ENCODE measurements at places on chromosomes 12 and 14.

- DNase-seq: no peak
These were observed 60.2 kb upstream of the ATP2B1 start for GRCh38 chr12:89768586-89769482.

DNA sequence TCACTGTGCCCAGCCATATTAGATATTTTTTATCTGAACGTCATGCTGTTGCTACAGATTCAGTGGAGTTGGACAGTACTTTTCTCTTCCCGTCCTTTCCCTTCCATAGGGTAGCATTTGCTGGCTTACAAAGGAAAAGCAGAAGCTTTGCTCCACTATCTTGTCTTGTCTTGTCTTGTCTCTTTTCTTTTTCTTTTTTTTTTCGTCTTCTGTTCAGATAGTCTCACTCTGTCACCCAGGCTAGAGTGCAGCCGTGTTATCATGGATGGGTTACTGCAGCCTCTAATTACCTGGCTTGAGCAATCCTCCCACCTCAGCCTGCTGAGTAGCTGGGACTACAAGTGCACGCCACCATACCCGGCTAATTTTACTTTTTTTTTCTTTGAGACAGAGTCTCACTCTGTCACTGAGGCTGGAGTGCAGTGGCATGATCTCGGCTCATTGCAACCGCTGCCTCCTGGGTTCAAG is 21.1 kb downstream of the OR10G3 start:
- DNase-seq: no peak

- DNase-seq: no peak
These were observed 532.2 kb upstream of the MIS18BP1 start for GRCh38 chr14:45785240-45785639.

- no peak for DNase-seq
These were observed 43.6 kb downstream of the RFLNA start for GRCh38 chr12:124338448-124338847.

GRCh38 chr12:11978726-11979384 is 91.9 kb upstream of the BCL2L14 start:
- DNase-seq: no peak

- DNase-seq: peak; percentile 79
These were observed 67.8 kb upstream of the CAPRIN2 start for GRCh38 chr12:30822385-30823155.

DNA sequence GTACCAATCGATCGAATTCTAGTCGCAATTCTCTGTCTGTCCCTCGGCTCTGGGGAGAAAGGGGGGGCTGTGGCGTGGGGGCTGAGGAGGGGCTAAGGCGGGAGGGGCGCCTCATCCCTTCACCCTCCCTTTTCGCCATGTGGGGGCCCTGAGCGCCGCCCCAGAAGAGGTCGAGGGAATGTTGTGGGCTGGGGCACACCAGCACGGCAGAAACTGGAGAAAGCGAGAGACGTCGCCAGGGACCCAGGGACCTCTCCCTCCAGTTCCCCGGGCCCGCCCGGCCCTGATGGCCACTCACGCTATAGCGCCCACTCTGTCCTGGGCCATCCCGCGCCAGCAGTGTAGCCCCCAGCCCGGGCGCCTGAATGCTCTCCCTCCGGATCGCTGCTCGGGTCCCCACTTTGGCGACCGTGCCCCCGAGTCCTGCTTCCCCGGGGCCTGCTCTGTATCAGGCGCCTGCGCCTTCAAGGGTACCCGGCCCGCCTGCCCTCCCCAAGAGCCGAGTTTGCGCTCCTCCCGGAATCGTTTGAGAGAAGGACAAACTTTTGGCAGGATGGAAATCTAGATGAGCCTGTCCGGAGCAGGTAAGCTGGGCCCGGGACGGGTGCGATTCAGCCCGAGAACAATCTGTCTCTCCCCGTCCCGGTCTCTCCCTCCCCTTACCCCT is 62.6 kb downstream of the SMUG1 start:
- no peak for DNase-seq

GRCh38 chr12:130878193-130879185 is 6.6 kb downstream of the RAN start:
- no peak for DNase-seq

DNA sequence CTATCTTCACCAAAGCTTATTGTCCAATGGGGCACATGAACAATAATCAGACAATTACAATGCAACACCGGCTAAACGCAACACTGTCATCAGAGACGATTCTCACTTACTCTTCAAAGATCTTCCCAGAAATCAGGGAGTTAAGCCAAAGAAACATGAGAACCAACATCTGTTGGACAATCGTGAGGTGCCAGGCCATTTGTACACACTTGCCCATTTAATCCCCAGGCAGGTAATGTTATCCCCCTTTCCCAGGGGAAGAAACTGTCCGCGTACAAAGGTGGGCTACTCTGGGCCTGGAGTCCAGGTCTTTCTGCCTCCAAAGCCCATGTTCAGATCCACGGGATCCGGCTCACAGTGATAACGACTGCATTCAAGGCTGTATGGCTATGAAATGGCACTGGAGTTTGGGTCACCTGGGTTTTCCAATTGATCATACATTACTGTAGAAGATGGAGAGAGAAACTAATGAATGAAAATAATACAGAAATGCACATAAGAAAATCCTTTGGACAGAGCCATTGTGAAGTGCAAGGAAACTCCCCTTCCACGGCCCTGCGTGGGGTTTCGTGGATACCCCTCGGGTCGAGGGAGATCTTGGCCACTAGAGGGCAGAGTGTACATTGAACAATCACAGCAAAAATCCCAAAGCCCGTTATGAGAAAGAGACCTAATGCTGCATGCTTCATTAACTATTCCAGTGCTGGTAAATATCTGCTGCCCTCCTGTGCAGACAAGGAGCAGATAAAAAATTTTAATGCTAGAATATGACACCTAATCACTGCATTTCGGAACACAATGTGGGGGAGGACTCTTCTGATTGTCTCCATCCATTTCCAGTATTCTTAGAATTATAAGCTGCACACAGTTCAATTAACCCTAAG is 111.4 kb downstream of the EGLN3 start:
- DNase-seq: no peak

- no peak for DNase-seq
These were observed 52.4 kb upstream of the AP4S1 start for GRCh38 chr14:30972882-30973582.

DNA sequence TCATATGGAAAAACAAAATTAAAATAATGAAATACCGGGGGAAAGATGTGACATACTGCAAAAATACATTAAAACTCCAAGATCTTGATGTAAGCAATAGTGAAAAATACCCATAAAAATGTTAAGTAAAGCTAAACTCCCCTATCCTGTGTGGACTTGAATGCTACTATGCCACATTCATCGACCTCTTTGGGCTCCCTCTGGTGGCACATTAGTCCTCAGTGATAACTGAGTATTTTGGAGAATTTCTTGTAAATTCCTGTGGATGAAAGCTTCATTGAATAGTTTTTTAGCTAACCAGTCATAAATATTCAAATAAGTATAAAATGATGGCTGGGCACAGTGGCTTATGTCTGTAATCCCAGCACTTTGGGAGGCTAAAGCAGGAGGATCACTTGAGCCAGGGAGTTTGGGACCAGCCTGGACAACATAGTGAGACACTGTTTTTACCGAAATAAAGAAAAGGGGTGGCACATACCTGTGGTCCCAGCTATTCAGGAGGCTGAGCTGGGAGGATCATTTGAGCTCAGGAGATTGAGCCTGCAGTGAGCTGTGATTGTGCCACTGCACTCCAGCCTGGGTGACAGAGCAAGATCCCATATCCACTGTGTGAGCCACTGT is 42.4 kb upstream of the SGPP1 start:
- DNase-seq: no peak

DNA sequence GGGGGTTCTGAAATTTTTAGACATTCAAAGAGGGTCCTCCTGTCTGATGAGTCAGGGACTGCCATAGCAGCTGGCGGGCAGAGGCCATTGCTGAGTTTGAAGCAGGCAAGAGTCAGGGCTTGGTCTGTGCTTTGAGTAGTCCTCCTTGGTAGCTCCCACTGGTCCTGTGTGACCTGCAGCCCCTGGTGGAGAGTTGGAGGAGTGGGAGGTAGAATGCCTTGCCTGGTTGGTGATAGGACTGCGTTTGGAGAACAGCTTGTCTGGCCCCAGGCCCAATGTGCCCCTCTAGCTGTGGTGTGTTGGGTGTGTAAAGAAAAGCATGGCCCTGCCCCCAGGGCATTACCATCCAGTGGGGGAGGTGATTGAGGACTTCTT is 116.7 kb downstream of the BEGAIN start:
- DNase-seq: no peak

DNA sequence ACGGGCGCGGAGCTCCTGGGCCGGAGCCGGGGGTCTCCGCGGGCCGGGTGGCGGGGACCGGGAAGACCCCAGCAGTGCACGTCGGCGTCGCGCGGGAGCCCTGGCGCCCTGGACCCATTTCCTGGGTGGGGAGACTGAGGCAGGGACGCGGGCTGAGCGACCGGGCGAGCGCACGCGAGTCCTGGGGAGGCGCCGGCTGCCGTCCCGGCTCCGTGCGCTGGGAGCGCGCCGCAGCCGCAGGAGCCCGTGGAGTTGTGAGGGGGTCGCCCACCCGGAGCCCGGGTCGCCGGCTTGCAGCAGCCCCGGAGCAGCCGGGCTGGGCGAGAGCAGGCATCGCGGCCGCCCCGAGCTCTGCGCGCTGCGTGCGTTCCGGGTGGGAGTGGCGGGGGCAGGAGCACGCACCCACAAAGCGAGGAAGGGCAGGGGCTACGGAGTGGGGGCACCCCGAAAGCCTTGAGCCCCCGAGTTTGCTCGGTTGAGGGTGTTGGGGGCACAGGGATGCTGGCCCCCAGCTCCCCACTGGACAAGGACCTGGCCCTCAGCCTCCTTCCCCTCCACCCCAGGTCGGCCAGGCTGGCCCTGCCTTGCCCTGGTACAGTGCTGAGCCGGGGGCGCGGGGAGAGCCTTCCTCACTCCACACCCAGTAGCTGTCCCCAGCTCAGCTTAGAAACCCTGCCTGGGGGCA is 620 bp downstream of the MMP17 start:
- DNase-seq: peak; percentile 51

DNA sequence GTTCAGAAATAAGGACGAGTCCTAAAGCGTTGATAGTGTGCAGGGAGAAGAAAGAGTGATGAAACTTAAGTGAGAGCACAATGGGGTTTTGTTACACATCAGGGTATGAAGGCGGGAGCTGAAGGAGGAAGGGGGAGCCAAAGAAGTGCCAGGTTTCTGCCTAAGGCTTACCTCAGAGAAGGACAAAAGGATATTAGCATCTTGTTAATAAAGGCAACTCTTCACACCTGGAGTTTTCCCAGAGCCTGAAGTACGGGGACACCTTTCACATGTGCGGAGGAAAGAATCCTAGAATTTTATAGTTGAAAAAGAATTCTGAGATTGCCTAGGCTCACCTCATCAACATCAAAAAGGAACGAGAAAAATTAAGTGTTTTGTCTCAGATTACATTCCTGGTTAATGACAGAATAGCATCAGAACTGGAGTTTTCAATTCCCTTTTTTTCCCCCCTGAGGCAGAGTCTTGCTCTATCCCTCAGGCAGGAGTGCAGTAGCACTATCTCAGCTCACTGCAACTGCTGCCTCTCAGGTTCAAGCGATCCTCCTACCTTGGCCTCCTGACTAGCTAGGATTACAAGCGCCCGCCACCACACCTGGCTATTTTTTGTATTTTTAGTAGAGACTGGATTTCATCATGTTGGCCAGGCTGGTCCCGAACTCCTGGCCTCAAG is 2.2 kb upstream of the SAV1 start:
- DNase-seq: peak; percentile 55

DNA sequence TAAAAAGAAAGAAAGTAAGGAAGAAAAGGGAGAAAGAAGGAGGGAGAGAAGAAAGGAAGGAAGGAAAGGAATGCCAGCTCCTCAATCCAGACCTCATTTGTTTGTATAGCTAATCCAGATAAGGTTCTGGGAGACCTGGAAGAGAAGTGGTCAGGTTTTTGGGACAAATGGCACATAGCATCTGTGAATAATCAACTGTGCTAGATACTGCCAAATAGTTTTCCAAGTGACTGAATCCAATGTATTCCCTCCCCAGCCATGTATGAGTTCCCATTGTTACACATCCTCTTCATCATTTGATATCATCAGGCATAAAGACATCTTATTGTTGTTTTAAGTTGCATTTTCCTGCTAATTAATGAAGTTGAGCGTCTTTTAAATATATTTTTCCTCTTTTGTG is 18.6 kb upstream of the PTGR2 start:
- DNase-seq: no peak

- no peak for DNase-seq
These were observed 373.4 kb upstream of the PDE3A start for GRCh38 chr12:19994968-19995367.

DNA sequence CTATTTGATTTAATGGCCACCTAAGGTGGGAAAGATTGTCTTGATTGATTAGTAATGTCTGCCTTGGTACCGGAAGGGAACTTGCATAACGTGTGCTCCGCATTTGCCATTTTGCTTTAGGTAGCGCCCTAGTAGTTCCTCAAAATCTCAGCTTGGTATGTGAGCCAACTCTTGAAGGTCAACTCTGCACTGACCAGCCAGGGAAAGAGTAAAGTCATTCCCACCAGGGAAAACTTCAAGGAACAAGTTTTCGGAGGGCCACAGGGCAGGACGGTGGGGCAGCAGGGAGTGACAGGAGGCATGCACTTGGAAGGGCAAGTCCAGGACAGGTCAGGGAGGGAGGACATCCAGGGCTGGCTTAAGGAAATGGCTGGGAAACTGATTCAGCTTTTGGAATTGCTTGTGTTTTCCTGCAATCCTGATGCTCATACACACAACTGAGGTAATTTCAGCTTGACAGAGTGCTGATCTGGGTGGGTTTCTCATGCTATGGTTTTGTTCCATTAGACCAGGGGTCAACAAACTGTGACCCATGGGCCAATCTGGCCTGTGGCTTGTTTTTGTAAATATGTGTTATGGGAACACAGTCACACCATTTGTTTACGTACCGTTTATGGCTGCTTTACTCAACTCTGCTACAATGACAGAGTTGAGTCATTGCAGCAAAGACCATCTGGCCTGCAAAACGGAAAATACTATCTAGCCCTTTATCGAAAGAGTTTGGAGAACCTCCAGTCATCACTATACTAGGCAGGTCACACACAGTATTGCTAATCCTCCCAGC is 184.5 kb downstream of the RBM19 start:
- DNase-seq: no peak

GRCh38 chr12:22477894-22478287 is 66.5 kb downstream of the C2CD5 start:
- DNase-seq: no peak

- DNase-seq: no peak
These were observed 10.5 kb upstream of the WNT5B start for GRCh38 chr12:1618489-1618888.

DNA sequence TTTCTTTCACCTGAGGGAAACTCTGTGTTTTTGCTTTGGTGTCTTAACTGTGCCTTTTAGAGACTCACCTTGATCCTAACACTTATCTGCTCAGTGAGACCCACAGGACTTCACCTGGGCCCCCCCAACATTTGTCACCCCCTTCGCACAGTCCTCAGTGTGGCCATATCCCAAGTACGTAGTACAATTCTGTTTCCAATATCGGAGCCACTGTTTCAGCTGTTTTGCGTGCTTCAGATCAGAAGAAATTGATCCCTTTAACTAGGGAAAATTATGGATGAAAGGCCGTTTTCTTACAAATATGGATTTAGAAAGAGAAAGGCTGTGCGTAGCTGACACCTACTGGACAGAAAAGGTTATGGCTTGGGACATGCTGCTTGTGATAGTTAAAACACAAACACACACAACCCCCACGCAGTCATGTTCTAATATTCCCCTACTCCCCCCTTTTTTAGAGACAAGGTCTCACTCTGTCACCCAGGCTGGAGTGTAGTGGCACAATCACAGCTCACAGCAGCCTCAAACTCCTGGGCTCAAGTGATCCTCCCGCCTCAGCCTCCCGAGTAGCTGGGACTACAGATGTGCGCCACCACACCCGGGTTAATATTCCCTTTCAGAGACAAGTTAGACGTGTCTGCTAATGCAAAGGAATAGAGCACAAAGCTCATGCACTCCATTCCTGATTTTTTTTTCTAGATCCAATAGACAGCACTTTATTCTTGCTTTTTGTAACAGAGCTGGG is 3.6 kb upstream of the SLC7A8 start:
- DNase-seq: no peak

All from H9 (cell line).